Activated CD8-positive, alpha-beta memory T cell treated with anti-CD3 and anti-CD28 coated beads for 48 hours (primary cell): ENCODE measurements at places on chromosomes 7 and 10.

GRCh38 chr10:122018491-122018890 lies 29.5 kb downstream of the TACC2 start:
- no peak for DNase-seq

DNA sequence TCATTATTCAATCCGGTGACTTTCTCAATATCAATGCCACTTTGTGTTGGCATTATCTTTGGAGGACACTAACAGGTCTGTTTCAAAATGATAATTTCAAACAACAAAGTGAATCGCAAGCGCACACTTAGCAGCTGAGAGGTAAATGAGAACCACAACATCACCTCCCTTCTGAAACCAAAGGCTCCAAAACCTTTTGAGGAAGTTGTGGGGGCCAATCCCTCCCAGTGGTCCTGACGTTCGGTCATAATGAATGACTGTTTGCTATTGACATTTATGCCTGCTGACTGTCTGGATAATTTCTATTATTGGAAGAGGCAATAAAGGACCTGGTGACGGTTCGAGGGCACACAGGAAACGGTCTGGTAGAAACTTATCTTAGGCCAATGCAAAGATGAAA lies 1.8 kb downstream of the ADARB2 start:
- no peak for DNase-seq

DNA sequence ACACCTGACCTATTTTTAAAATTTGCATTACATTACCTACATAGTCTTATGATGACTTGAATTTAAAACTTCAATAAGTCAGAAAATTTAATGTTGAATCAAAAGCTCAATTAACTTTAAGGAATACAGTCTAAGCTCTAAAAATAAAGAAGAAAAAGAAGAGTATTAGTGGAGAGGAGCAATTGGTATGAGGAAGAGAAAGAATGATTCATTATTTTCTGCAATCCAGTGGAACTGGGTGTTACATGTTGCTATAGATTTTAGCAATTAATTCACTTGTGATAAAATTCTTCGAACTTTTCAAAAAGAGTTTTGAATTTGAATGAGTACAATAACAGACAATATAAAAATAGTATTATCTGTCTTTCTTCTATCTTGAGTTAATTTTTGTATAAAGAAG lies 158.9 kb upstream of the POT1 start:
- DNase-seq, result no peak

DNA sequence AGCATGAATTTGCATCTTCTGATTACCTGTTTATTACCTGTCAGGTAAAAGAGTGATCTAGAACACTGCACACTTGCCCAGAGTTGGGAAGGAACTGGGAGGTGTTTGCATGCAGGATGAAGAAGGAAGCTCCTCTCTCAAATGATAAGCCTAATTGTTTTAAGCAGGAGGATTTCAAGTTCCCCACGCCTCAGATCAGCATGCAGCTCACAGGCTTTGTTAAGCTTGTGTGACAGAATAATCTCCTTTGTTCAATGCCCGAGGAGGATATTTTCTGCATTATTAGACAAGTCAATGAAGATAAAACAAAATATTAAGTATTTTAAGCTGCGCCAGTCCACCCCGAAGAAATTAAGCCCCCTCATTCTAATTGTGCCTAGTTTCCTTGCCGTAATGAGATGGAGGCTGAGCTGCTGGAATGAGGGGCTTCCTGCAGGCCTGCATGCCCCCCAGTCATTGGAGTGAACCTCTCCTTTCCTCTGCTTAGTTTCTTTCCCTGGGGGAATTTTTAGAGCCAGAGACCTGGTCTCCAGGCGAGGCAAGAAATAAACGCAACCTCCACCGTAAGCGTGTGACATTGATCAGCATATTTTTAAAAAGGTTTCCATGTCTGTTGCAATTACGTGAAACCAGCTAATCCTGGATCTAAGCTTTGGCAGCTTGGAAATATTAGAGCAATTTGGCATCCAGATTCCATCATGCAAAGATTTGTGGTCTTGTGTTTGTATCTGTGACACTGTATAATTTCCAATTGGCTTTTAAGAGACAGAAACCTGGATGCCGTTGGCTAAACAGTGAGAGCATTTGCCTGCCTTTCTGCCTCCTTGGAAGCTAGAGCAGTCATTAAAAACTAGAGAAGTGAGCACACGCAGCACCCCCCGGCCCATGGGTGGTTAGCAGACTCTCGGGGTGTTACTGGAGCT lies 376.0 kb downstream of the GALNT17 start:
- no peak for DNase-seq

DNA sequence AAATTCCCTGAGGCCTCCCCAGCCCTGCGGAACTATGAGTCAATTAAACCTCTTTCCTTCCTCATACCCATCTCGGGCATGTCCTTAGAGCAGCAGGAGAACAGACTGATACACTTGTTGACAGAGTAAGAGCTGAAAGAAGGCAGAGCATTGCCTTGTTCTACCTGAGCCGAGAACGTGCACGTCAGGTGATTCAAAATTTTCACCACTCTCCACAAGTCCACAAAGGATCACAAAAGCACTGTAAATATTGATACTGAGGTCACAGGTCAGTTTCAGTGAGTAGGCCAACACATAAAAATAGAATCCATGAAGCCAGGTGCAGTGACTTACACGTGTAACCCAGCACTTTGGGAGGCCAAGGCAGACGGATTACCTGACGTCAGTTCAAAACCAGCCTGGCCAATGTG lies 27.8 kb downstream of the DCLRE1C start:
- DNase-seq, result no peak
